ENCODE measurements at places on chromosomes 12 and 14.
A peak's percentile ranks its signal among the peaks of the same experiment; 100 is the strongest.

DNA sequence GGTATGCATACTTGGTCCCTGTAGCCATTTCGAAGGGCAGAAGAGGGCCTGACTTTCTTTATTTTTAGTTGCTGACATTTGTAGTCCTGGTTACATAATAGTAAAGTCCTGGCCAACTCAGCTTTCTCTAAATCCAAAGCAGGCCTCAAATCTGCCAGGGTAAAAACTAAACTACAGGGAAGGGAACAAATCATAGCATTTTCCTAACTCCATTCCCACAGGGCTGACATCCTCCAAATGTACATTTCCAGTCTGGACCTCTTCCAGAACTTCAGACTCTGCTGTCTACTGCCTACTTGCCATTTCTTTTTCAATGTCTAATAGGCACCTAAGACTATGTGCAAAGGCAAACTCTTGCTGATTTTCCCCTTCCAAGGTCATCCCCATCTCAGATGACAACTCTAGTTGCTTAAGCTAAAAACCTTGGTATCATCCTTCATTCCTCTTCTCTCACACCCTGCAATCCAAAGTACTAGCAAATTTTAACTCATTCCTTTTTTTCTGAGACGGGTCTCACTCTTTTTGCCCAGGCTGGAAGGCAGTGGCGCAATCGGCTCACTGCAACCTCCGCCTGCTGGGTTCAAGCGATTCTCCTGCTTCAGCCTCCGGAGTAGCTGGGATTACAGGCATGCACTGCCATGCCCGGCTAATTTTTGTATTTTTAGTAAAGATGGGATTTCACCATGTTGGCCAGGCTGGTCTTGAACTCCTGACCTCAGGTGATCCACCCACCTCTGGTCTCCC lies 2.0 kb downstream of the DDIT3 start:
- DNase-seq, result no peak

DNA sequence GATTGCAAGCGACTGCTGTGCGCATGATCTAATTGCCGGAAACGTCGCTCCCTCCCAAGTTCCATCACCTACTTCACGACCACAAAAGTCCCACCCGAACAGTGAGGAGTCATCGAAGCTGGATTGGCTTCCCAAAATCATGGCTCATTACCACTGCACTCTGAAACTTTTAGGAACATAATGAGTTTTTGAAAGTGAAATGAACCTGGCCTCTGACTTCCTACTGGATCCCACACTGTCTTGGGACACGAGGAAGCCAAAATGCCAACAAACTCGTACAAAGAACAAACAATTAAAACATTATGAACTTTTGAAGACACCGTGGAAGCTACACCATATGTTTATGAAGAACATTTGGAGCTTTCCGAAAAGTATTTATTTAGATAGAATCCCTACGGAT lies 334.8 kb upstream of the TMPO start:
- no peak for DNase-seq

DNA sequence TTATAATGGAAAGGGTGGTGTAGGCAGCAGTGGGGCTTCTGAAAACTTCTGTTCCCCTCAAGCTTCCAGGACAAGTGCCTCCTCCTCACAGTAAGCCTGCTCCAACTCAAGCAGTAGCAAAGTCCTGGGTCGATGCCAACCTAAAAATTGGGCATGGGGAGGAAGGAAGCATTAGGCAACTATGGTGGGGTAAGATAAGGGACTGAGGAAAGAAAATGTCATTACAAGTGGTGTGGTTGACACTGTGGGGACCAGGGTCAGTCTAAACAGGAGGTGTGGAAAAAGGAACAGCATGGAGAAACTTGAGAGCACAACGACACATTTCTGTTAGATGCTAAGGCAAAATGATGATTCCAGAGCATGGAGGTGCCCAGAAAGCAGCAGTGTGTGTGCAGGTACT lies 34.9 kb downstream of the WIF1 start:
- DNase-seq, result no peak

GRCh38 chr12:59370933-59371332 lies 224.9 kb upstream of the SLC16A7 start:
- DNase-seq, result no peak

- DNase-seq, result no peak
These were observed 9.1 kb downstream of the SLC38A1 start for GRCh38 chr12:46259713-46260112.

- DNase-seq, result no peak
These were observed 49.6 kb downstream of the GRIP1 start for GRCh38 chr12:66629138-66629870.

DNA sequence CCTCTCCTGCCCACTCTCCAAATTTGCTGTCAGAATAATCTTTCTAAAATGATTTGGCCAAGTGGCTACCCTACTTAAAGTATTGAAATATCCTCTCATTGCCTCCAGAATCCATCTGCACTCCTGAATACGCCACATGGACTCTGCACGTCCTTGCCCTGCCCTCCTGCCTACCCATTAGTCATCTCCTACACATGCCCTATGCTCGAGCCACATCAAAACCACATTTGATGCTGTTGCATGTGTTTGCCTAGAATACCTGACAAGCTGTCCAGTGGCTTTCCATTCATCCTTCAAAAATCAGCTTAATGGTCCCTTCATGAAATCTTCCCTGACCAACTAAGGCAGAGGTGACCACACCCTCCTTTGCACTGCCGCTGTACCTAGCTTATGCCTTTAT lies 17.0 kb downstream of the VCPKMT start:
- DNase-seq, result no peak

- DNase-seq, result no peak
These were observed 3.0 kb upstream of the MAP3K9 start for GRCh38 chr14:70812124-70812818.

DNA sequence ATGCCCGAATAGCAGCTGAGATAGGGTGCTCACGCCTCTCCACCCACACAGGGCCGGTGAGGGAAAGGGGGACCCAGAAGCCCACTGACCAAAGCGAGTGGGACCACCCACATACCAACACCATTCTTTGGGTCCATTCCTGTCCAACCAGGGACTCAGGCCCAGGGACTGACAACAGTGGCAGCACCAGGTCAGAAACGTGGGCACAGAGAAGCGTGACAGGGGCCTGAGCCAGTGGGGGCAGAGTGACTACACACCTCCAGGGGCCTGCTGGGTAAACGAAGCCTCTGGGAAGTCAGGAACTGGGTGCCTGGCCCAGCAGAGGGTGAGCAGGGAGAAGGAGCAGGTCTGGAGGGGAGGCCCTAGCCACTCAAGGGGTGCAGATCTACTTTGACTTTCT lies 13.7 kb downstream of the SPRYD3 start:
- no peak for DNase-seq

GRCh38 chr12:131915823-131916222 lies 13.3 kb upstream of the PUS1 start:
- no peak for DNase-seq

DNA sequence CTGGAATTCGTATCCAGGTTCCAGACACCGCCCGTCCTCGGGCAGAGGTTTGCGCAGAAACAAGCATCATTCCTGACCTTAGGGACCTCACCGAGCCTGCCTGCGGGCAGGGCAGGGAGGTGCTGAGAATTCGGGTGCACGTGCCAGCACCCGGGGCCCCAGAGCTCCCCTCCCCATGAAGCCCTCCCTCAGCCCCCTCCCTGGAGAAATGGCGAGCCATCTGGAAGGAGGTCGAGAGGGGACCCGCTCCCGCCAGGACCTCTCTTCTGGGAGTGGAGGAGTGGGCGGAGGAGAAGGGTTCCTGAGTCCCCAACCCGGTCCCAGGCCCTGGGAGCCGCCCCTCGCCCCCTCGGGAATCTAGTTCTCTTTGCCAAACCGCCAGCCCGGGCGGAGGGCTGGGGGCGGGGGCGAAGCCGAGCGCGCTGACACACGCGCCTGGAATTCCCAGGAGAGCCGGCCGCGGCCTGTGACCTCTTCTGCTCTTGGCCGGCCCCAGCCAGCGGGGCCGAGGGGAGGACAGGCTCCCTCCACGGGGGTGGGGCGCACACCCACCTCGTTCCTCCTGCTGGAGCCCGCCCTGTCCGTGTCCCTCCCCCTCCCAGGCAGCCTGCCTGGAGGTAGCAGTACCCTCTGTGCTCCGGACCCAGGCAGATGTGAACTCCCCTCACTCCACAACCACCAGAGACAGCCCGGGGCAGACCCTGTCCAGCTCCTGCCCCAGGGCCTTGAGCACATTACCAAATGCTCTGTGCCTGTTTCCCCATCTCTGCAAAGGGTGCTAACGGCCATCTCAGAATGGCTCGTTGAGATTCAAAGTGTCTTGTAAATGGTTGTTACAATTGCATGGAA lies 23.0 kb upstream of the GPR132 start:
- no peak for DNase-seq

GRCh38 chr14:99513946-99514551 lies 32.8 kb downstream of the CCNK start:
- DNase-seq, result no peak

- no peak for DNase-seq
These were observed 463.3 kb upstream of the FOXG1 start for GRCh38 chr14:28303248-28303647.

GRCh38 chr12:106955377-106956047 lies at the start of gene TMEM263:
Gene TMEM263 (plus strand): TSS chr12:106955907. CDS start chr12:106967117, 11,210 bp downstream.
- peak; percentile 94 for DNase-seq

- DNase-seq, result no peak
These were observed 432.6 kb downstream of the PCNX1 start for GRCh38 chr14:71339650-71340415.

- no peak for DNase-seq
These were observed 44.0 kb upstream of the FRMD6 start for GRCh38 chr14:51607711-51608110.

GRCh38 chr14:22432348-22432976 lies 156.6 kb downstream of the DAD1 start:
- no peak for DNase-seq

GRCh38 chr12:62766496-62766895 lies 168.5 kb downstream of the PPM1H start:
- DNase-seq, result no peak

All from activated CD8-positive, alpha-beta memory T cell treated with anti-CD3 and anti-CD28 coated beads, Interleukin-2, amount 10 ng/mL, durations not matched to agents 7 days and 5 days (primary cell).